Stimulated activated CD4-positive, alpha-beta T cell treated with anti-CD3 and anti-CD28 coated beads, Interleukin-1b, Interleukin-23, amount 100 ng/mL, for 1 hour (primary cell): ENCODE measurements at places on chromosomes 1 and 21.

DNA sequence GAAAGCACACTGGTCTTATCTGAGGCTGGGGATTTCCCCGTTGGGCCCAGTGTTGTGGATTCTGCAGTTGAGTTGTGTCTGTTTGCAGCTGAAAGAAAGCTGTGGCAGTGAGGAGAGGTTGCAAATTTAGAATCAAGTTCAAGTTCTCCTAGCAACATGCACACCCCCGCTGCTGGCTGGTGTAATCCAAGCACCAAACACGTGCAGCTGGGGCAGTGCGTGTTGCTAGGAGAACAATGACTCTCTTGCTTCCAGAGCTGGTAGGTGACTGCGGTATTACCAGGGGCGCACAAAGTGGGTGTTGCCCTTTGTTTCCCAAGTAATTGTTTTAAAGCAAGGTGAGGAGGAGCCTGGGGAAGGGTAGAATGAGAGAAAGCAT lies 91.5 kb downstream of the IER5 start:
- no peak for DNase-seq

- no peak for DNase-seq
Measured at GRCh38 chr1:184563308-184563707, 176.5 kb downstream of the C1orf21 start.

GRCh38 chr1:155002464-155003226 lies at the start of gene ZBTB7B:
ZBTB7B (plus strand) TSS chr1:155002802; CDS start chr1:155014661, 11,859 bp downstream.
- DNase-seq = no peak

DNA sequence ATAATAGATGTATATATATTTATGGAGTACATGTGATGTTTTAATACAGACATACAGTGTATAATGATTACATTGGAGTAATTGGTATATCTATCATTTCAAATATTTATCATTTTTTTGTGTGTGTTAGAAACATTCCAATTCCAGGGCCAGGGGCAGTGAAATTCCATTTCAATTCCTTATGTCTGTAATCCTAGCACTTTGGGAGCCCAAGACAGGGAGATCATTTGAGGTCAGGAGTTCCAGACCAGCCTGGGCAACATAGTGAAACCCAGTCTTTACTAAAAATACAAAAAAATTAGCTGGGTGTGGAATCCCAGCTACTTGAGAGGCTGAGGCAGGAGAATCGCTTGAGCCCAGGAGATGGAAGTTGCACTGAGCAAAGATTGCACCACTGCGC lies 30.4 kb upstream of the PDC start:
- DNase-seq = no peak

- no peak for DNase-seq
Measured at GRCh38 chr1:16326833-16327404, 25.4 kb downstream of the FBXO42 start.

- DNase-seq = no peak
Measured at GRCh38 chr21:45821998-45822397, 159.6 kb upstream of the COL6A1 start.

- DNase-seq = no peak
Measured at GRCh38 chr1:179155615-179156014, 73.7 kb downstream of the TOR3A start.

GRCh38 chr1:231839999-231840398 lies 213.4 kb downstream of the DISC1 start:
- DNase-seq = no peak

DNA sequence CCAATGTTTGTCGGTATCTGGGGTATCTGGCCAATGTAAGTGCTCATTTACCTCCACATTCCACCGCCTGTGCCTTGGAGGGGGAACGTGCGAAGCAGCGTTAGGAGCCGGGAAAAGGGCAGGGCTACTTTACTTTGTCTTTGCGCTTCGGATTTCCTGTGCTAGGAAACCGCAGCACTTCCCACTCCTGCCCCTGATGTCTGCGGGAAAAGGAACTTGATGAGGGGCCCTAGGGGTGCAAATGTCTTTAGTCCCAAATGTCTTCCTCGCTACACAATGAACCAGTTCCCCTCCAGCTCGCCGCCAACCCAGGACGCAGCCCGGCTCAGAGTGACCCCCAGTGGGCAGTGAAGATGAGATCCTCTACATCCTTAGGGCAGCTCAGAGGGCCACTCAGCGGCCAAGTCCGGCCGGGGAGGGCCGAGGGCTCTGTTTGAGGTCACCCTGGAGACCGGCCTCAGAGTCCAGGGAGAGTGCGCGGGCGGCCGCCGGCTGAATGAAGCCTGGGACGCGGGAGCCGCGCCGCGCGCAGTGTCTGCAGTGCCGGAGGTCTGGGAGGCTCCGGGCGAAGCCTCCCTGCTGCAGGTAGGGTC lies at the start of gene DYNLT5:
DYNLT5 (plus strand) TSS at position 460 of the 593 bp plus-strand sequence. CDS start 2,200 bp downstream, outside the sequence.
- no peak for DNase-seq

DNA sequence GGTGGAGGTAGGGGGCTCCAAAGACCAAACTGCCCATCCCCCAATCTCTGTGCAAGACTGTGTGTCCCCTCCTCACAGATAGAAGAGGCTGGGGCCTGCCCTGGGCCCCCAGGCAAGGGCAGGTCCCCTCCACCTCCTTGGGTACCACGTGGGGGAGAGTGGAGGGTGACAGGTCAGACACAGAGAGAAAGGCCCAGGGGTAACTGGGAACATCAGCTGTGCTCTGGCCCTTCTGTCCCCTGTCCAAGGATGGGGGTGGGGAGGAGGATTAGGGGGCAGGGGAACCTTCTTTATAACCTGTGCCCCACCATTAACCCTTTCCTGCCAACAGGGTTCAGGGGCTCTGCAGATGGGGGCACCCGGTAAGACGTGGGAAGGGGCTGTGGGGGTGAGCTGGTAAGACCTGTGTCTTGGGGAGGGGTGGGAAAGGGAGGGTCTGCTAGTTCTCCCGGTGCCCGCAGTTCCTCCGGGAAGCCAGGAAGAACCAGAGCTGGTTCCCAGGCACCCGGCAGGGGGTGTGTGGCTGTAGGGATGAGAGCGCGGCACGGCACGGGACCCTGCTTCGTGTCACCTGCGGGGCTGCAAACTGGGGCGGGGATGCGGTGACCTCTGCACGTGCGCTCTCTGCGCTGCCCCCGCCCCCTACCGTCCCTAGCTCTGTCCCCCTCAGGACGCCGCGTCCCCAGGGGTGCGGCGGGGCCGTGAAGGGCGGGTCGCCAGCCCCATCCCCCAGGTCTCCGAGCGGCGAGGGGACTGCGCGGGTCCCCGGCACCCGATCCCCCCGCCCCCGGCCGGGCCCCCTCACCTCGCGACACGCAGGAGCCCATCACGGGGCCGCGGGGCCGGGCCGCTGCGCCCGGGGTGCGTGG lies 601 bp downstream of the FAM131C start:
- no peak for DNase-seq

- DNase-seq = no peak
Measured at GRCh38 chr1:19661721-19662228, 2.9 kb upstream of the HTR6 start.
